ENCODE measurements at places on chromosomes 16 and 17.

DNA sequence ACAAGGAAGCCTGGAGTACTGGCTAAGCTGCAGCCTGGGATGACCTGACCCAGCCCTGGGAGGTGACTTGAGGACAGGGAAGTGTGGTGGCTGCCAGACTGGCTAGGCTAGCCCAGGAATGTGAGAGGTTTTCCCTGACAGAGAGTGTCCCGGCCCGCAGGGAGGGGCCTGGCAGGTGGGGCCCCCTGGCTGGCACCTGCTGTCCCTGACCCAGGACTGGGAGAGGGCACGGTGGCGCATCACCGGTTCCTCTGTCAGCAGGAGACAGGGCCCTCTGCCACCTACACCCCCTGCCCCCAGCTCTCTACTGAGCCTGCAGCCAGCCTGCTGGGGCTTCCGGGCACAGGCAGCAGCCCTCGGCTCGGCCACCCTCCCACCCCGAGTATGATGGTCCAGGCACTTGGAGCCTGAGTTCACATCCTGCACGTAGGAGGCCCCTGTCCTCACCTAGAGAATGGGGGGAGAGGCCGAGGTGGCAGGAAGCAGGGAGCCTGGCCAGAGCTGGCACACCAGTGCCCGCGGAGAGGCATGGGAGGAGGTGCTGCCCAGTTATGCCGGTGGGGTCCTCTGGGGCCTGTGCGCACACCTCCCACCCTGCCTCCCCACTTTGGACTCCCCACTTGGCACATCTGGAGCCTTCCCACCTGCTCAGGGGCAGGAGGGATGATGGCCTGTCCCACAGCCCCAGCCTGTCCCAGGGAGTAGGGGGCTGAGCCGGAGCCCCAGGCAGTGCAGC is 528 bp downstream of the PRSS27 start:
- DNase-seq, result no peak

DNA sequence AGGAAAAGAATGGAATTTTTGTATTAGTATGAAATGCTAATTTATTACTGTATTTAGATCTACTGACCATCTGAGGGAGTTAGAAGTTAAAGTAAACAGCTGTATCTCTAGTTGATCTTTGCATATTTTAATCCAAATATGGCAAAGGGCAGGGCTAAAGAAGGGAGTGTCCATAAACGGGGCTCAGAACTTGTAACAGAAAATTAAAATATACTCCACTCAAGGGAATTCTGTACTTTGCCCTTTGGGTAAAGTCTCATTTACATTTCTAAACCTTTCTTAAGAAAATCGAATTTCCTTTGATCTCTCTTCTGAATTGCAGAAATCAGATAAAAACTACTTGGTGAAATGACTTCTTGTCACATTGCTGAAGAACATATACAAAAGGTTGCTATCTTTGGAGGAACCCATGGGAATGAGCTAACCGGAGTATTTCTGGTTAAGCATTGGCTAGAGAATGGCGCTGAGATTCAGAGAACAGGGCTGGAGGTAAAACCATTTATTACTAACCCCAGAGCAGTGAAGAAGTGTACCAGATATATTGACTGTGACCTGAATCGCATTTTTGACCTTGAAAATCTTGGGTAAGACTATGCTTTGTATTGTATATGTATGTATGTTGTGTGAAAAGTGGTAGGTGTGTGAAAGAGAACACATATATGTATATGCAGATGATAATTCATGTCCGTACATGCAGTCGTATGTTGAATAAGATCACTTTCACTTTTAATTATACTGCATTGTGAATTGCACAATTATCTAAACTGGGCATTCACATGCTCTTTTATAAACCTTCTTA is at the start of gene ASPA:
Gene ASPA, plus strand, starts transcription at position 186 of the 799 bp plus-strand sequence. Its CDS starts 163 bp downstream, at position 349.
- DNase-seq, result no peak

GRCh38 chr17:77462090-77462489 is 321.3 kb downstream of the SEC14L1 start:
- DNase-seq, result no peak

GRCh38 chr17:31060791-31061550 is 33.8 kb upstream of the NF1 start:
- no peak for DNase-seq

DNA sequence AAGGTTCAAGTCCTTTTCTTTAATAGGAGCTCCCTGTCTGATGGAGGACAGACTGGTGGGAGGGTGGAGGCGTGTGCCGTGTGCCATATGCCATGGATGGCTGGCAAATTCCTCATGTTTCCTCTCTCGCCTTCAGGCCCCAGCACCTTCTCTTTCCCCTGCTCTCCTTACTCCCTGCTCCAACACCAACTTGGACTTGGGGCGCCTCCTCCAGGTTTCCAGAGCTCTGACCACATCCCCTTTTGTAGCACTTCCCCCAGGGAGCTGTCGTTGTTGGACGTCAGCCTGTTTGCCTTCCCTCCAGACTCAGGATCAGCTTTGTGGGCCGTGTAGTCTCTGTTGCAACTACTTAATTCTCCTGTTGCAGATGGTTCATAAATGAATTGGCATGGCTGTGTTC is 30.7 kb downstream of the TMC7 start:
- DNase-seq, result no peak

DNA sequence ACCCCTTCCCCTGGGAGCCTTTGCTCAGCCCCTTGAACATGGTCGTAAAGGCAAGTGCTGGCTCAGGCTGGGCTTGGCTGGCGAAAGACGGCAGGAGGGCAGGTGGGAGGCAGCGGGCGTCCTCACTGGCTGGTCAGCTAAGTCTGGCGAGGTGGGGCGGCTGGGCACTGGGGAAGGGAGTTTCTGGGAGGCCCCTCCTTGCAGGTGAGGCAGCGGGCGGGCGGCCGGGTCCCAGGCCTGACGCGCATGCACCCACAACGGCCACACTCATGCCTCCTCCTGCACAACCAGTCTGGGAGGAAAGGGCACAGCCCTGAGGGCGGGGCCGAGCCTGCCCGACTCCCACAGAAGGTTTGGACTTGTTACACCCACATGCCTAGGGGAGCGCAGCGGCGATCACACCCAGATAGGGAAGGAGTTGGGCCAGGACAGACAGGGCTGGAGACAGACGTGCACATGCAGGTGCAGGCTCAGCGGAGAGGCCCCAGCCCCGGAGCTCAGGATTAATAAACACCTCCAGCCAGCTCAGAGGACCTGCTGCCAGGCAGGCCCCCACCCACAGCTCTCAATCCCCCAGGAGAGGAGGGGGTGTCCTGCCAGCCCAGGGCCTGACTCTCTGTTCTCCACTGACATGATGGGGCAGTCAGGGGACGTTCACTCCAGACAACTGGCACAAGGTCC is at the start of gene EVPL:
Gene EVPL, minus strand, starts transcription at position 148 of the 681 bp plus-strand sequence. Its CDS starts 108 bp downstream, at position 40.
- no peak for DNase-seq

GRCh38 chr17:40443988-40444899 is 994 bp downstream of the IGFBP4 start:
- no peak for DNase-seq

DNA sequence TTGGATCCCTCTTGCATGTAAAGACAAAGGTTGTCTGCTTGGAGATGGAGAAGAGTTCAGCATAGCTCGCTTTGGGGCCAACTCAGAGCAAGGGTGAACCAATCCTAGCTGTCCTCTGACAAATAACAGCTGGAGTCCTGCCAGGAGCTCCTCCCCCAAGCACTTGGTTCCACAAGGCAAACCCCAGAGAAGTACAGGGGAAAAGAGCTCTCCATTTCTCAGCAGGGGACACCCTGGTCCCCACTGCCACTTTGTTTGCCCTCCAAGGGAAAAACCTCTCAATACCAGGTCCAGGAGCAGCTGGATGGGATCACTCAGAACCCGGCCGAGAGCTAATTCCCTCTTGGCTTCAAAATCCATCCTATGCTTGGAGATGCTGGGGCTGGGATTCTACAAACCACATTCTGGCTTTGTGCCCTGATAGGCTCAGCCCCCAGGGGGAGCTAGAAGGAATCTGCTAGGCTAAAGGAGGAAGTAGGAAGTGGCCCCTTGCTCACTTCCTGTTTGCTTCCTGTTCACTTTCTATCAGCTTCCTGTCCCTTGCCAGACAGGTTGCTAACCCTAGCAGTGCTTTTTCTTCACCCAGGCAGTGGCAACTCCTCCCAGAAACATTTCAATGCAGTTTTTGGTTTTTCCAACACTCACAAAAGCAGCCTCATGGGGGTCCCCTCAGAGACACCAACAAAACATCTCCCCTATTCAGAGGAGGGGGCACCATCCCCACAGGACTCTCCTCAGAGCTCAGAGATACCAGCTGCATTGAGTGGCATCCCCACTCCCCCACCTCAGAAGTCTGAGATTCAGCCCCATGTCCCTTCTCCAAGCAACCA is 30.7 kb downstream of the CDRT4 start:
- peak; percentile 56 for DNase-seq

DNA sequence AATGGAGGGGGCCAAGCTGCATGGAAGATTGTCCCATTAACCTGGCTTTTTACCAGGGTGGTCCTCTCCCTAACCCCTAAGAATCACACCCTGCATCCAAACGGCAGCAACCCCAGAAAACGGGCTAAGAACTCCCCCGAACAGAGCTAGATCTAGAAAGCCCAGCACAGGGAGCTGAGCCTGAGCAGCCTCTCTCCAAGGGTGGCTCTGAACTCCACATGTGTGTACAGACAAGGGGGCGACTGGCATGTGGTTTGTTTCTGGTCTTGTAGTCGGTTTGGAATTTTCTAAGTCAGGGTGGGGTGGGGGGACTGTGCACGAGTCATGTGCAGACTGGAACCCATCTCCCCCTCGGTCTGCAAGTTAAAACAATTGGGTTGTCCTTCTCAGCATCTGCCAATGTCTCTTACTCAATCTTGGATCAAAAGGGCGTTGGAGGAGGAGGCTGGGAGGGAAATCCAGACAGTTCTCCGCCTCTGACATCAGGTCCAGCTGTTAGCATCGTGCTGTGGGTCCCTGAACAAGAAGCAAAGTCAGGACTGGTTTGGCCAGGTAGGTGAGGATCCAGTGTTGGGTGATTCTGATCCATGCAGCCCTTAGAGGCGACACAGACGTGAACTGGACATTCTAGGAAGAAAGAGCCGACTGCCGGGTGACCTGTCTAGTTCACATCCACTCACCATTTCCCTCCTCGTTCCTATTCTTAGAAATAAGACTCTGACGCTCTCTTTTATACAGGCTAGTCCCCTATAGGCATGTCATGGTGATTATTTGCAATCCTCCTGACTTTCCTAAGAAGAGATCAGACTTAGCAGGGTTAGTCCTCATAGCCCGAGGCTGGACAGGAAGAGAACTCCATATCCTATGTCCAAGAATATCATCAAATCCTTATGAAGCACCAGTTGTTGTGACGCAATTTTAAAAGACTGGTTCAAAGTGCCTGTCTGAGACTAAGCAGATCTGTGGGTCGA is 381.8 kb downstream of the SOX9 start:
- no peak for DNase-seq

GRCh38 chr17:68456339-68457167 is 743 bp downstream of the WIPI1 start:
- peak; percentile 35 for DNase-seq

GRCh38 chr17:45353043-45353442 is 36.2 kb upstream of the MAP3K14 start:
- DNase-seq, result no peak

DNA sequence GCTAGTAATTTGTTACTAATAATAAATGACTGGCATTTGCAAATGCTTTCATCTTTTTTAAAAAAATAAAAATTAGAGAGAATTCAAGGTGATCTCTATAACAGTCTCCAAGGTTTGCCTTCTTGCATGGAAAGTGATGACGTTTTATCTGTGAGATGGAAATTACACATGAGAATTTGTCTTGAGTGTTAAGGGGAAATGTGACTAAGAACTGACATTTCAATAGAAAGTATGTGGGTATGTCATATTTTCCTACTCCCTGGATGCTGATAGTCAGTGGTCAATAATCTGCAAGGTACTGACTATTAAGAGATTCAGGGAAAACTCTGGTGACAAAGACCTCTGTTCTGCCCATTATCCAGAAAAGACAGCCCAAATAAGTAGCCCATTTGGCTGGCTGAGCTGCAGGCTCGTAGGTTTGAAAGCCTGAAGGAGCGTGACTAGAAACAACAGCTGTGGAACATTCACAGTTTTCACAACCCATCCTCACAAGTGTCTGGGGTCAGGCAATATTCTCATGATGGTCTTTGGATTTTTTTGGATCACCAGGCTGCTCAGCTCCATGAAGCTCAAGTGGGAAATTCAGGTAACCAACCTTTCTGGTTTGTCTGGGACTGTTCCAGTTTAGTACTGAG is 49.7 kb upstream of the WSCD1 start:
- no peak for DNase-seq

GRCh38 chr17:83075270-83075880 is 4.0 kb upstream of the METRNL start:
- DNase-seq, result no peak

DNA sequence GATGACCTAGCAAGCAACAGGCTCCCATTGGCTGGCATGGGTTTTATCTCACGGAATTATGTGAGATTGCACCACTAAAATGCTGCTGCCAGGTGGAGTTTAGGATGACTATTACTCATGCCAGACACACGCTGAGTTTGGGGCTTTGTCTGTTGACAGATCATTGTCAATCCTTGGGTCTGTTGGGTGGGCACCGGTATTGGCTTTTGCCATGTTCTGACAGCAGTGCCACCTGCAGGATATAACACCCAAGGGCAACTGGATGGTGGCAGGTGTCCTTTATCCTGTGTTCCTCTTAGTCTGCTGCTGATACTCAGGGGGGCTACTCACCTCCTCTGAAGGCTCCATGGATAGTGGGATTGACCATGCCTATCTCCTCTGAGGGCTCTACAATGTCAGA is 221.6 kb upstream of the DYNLRB2 start:
- no peak for DNase-seq

- no peak for DNase-seq
Measured at GRCh38 chr16:66346221-66346620, 20.3 kb upstream of the CDH5 start.

- DNase-seq, result no peak
Measured at GRCh38 chr17:29038085-29038795, 4.7 kb upstream of the PIPOX start.

- DNase-seq, result no peak
Measured at GRCh38 chr16:78624366-78624765, 524.9 kb downstream of the WWOX start.

- DNase-seq, result no peak
Measured at GRCh38 chr17:9174779-9175574, 153.7 kb downstream of the NTN1 start.

- DNase-seq, result no peak
Measured at GRCh38 chr17:53837131-53837530, 14.4 kb downstream of the KIF2B start.

DNA sequence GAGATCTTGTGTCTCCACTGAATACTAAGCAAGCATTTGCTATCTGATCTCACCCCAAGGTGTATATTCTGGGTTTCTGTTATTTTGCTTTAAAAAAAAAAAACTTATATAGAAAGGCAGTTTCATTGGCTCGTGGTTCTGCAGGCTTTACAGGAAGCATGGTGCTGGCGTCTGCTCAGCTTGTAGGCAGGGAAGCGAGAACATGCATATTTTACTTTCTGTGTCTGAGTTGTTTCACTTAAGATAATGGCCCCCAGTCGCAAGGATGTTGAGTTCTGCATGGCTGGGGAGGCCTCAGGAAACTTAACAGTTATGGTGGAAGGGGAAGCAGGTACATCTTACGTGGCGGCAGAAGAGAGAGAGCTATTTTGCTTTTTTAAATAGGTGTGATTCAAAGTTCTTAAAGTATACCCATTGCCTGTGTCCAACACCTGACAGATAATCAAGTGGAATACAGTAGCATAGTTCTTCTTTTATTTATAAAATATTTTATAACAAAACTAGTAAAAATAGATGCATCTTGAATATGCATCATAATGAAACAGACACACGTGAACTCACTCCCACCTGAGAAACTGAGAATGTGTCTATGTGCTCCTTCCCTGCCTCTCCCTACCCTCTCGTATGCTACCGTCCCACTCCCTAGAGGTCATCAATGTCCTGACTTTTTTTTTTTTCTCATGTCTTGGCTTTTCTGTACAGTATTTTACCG is 15.4 kb upstream of the ARHGAP17 start:
- no peak for DNase-seq
